ENCODE measurements at places on chromosomes 4 and X.
A peak's percentile ranks its signal among the peaks of the same experiment; 100 is the strongest.

DNA sequence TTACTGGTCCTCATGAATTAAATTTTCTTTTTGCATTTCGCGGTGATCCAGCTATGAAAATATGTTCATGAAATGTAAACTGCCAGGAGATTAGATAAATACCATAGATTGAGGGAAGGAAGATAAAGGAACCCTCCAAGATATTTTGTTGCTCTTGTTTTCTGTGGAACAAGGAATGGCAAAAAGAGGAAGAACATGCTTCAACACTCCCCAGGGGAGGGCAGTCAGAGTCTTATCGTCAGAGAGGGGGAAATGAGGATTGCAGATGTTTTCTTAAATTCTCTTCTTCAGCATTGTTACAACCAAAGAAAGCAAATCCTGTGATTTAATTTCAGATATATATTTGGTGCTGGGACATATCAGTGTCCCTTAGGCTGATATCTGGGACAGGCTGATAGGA, 9.5 kb upstream of the SFRP2 start:
- H3K36me3 ChIP-seq = no peaks in the 10 kb centered on the region
- DNase-seq = no peak
- no peak overlapping the region for H3K27ac ChIP-seq
- peaks cover 5% of the 10 kb centered on the region for H3K4me1 ChIP-seq
- H3K27me3 ChIP-seq = no peaks in the 10 kb centered on the region
- H3K4me3 ChIP-seq = no peak overlapping the region

- no peak overlapping the region for H3K4me3 ChIP-seq
- H3K27ac ChIP-seq = no peak overlapping the region
- no peak for DNase-seq
- H3K27me3 ChIP-seq = no peaks in the 10 kb centered on the region
- no peaks in the 10 kb centered on the region for H3K36me3 ChIP-seq
Observed at GRCh38 chr4:33626221-33626620, 2618.1 kb downstream of the ARAP2 start.

- H3K4me3 ChIP-seq = no peak overlapping the region
- no peak for DNase-seq
- H3K36me3 ChIP-seq = no peaks in the 10 kb centered on the region
- no peaks in the 10 kb centered on the region for H3K27me3 ChIP-seq
- no peak overlapping the region for H3K27ac ChIP-seq
- H3K4me1 ChIP-seq = no peaks in the 10 kb centered on the region
Observed at GRCh38 chr4:146063143-146063542, 112.4 kb upstream of the LSM6 start.

DNA sequence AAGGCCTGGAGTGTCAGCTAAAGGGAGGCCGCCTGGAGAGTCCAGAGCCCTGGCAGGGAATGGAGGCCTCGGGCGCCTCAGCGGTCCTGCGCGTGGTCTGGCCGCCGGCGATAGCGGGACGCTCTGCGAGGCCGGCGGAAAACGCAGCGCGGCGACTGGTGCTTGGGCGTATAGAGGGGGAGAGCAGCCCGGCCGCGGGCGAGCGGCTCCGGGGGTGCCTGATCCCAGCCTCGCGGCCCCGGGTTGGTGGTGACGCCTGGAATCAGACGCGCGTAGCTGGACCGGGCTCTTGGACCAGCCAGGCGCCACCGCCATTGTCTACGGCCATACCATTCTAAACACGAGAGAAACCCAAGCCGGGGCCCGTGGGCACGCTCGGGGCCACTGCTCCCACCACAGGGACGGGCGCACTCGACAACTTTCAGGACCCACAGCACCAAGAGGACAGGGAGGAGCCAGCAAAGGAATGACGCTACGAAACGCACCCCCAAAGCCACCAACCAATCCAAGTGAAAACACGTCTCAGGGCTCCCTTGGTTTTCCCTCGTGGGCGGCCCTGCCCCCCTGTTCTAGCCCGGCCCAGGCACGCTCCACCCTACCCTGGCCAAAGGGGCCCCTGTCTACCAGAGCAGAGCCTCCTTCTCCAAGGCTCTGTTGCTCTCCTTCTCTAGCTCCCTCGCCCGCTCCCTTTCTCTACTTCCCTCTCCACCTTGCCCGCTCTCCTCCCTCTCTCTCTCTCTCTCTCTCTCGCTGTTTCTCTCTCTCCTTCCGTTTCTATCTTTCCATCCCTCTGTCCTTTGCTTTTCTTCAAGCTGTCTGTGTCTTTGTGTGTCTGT, 7.8 kb downstream of the FRG2 start:
- H3K36me3 ChIP-seq = no peaks in the 10 kb centered on the region
- no peak for DNase-seq
- H3K4me1 ChIP-seq = no peaks in the 10 kb centered on the region
- no peak overlapping the region for H3K27ac ChIP-seq
- no peak overlapping the region for H3K4me3 ChIP-seq
- peaks cover 91% of the 10 kb centered on the region for H3K27me3 ChIP-seq

DNA sequence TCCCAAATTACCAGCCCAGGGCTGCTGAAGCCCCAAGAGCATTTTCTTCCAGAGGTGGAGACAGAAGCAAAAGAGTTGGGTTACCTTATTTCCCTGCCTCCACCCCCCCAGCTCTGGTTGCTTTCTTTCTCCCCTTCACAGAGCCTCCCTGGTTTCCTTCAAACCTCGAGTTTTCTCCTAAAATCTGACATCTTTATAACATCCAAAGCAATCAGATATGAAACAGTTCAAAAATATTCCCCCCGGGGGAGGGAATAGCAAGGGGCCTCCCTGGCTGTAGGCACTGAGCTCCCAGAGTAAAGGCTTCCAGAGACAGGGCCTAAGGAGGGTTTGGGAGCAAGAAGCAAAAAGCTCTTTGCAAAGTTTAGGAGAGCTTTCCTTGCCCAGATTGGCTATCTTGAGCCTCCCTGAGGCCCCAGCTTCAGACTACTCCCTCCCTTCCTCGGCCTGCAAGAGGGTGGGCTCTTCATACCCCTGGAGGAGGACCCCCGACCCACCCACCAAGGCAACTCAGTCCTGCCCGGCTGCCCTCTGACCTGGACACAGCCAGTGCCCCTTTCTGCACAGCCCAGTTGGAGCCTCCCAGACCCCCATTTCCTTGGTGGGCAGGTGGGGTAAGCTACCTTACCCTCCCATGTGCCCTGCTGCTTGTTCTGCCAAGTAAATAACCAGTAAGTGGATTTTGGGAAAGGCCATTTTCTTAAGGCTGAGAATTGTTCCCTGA, 7.6 kb downstream of the MAMLD1 start:
- no peak for DNase-seq
- no peak overlapping the region for H3K4me3 ChIP-seq

GRCh38 chr4:37615059-37615719, 71.0 kb downstream of the RELL1 start:
- peaks cover 7% of the 10 kb centered on the region for H3K4me1 ChIP-seq
- H3K36me3 ChIP-seq = no peaks in the 10 kb centered on the region
- no peaks in the 10 kb centered on the region for H3K27me3 ChIP-seq
- no peak overlapping the region for H3K4me3 ChIP-seq

- H3K27me3 ChIP-seq = peaks cover 3% of the 10 kb centered on the region
- DNase-seq = no peak
- H3K4me3 ChIP-seq = no peak overlapping the region
Observed at GRCh38 chr4:148431401-148431800, 10.8 kb downstream of the NR3C2 start.

DNA sequence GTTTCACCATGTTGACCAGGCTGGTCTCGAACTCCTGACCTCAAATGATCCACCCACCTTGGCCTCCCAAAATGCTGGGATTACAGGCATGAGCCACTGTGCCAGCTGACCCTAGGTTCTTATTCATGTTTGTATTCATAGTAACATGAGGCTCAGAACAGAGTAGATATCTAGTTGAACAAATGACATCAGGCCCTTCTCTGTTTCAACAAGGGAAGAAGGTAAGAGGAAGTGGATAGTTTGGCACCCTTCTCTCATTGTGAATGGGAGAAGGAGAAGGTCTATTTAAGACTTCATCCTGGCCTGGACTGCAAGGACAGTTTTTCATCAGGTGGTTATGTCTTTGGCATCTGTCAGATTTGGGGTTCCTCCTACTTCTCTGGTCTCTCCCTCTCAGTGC, 13.8 kb downstream of the GJB1 start:
- H3K4me3 ChIP-seq = no peak overlapping the region
- no peak for DNase-seq
- H3K36me3 ChIP-seq = peaks cover 1% of the 10 kb centered on the region
- H3K4me1 ChIP-seq = no peaks in the 10 kb centered on the region

DNA sequence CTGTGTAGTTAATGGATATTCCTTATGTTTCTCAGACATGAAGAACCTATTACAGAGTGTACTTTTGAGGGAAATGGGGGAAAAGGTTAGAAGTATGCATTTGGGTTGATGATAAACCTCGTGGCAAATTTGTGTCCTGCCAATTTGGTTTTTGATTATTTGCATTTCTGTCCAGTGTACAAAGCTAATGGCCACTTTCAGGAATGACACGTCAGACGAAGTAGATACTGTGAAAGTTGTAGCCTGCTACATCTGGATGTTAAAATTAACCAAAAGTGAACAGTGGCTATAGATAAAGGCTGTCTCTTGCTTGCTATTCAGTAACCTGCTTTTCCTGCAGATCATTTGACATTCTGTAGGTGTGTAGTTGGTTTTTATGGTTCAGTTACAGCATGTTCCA, 1.0 kb downstream of the PRDX4 start:
- H3K27ac ChIP-seq = no peak overlapping the region
- no peaks in the 10 kb centered on the region for H3K27me3 ChIP-seq
- peaks cover 13% of the 10 kb centered on the region for H3K4me1 ChIP-seq
- H3K4me3 ChIP-seq = peak overlapping the region; percentile 51
- peaks cover 20% of the 10 kb centered on the region for H3K36me3 ChIP-seq

DNA sequence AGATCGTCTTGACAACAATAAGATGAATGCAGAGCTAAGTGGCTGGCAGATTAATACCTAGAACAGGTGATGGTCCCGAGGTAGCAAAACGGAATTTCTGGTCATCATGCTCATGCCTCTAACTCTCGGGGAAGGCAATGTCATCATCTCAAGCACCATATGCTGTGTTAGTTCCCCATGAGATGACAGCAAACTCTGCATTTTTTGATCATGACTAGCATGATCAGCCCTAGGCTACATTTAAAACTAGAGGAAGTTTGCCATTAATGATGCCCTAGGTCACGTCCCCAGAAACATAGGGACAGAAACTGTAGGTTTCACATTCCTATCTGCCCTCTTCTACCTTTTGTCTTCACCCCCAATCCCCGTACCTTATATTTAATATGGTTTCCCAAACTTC, 11.6 kb downstream of the LPAR4 start:
- H3K36me3 ChIP-seq = no peaks in the 10 kb centered on the region
- H3K4me1 ChIP-seq = no peaks in the 10 kb centered on the region
- no peak for DNase-seq

Measured in cardiac muscle cell (in vitro differentiated cells and primary cell).